ENCODE measurements at places on chromosomes 2 and 18.

GRCh38 chr2:181682026-181682789 lies 1.9 kb upstream of the NEUROD1 start:
- DNase-seq: no peak

- DNase-seq: no peak
Measured at GRCh38 chr18:70376914-70377258, 88.0 kb downstream of the SOCS6 start.

GRCh38 chr2:190807886-190808285 lies 72.7 kb upstream of the GLS start:
- DNase-seq: no peak

- DNase-seq: no peak
Measured at GRCh38 chr2:26299471-26300101, 46.4 kb upstream of the SELENOI start.

DNA sequence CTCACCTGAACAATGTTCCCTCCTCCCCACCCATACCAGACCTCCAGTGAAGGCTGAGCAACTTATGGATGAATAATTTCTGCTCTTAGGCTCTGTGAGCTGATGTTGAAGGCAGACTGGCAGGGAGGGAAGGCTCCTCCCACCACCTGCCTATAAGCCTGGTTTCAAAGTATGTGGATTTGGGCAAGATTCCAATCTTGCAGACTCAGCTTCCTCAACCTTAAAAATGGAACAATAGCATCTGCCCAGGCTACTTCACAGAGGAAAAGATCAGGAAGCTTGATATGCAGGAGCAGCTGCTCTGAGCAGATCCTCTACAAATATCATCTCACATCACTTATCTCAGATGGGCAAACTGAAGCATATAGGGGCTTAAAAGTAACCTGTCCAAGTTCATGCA lies 112.2 kb downstream of the ZFP36L2 start:
- DNase-seq: no peak

GRCh38 chr2:136110526-136110925 lies 7.4 kb downstream of the CXCR4 start:
- no peak for DNase-seq

GRCh38 chr2:175006281-175006680 lies 1.1 kb upstream of the CHN1 start:
- no peak for DNase-seq

GRCh38 chr2:221606424-221606823 lies 34.3 kb upstream of the EPHA4 start:
- peak; percentile 15 for DNase-seq

- DNase-seq: no peak
Measured at GRCh38 chr2:99735753-99736152, 245.9 kb upstream of the REV1 start.

DNA sequence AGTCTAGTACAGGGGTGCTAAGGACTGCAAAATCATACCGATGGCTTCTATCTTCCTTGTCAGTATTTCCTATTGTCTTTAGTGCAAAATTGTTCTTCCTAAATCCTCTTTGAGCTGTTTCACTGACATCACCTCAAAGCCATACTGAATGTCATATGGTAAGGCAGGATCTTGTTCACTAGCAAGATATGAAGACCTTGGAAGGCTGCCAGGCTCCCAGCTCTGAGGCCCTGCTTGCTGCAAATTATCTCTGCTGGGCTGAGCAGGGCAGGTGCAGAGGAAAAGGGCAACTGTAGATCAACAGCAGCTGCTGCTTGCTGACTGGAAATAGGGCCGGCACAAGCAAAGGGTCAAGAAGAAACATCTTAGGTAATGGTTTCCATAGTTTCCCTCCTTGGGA lies 58.2 kb downstream of the PMAIP1 start:
- DNase-seq: peak; percentile 94

DNA sequence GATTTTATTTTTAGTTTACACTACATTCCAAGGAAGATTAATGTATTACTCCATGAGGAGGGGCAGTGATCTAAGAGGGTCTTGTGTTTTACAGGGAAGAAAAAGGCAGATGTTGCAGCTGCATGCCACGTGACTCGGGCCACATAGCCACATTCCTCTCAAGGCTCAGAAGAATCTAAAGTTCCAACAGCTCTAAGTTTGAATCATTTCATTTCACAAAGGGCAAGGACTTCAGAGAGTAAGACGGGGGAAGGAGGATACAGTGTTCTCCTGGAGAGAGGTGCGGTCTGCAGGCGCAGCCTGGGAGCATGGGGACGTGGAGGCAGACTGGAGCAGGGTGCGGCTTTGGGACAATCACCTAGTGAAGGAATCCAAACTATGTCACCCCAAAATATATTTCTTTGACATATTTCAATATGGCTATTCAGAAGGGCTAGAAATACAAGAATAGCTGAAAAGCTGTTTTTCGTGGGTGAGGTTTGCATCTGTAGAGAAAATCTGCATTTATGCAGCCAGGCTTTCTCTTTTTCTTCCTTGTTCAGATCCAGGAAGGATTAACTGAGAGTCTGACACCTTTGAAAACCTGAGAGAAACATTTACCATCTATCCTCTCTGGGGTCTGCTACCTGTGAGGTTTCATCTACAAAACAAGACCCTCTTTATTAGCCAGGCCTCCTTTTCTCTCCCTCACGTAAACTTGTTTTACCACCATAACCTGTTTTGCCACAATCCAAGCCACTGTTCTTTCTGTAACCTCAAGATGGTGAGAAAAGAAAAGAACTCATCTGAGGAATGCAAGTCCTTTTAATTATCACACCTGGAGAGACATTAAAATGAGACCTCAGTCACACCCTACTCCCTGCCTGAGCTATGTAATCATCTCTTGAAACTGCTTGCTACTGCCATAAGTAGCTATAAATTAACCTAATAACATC lies 165.1 kb upstream of the NDUFV2 start:
- DNase-seq: no peak

DNA sequence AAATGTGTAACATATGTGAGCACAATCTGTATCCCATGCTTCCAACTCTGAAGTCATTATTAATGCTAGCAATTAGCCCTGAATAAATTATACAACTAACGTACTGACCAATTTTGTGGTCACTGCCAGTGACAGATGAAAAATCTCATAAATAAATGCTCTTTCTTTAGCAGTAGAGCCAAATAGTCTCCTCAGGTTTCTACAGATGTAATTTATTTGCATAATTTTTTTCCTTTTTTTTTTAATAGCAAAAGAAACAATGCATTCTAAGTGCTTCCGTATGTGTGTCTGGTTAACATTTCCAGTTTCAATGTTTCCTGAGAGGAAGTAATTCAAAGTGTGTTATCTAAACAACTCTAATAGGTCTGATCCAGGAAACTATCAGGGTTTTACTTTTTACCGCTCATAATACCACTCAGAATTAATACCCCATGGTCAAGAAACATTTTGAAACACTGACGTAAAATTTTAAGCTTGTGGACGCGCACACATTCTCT lies 108.4 kb downstream of the MEP1B start:
- no peak for DNase-seq

- no peak for DNase-seq
Measured at GRCh38 chr2:119723186-119723585, 36.5 kb upstream of the PTPN4 start.

DNA sequence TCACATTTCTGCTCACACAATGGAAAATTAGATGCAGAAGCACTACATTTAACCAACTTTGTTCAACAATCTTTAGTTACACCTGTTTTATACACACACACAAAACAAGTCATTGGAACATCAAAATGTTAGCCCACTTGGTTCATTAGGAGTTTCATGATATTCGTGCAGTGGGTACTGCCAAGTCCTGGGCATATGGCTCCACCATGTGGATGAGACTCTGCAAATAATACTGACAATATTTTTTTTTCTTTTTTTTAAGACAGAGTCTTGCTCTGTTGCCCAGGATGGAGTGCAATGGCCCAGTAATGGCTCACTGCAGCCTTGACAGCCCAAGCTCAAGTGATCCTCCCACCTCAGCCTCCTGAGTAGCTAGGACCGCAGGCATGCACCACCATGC lies 34.5 kb upstream of the GRB14 start:
- no peak for DNase-seq

GRCh38 chr2:240987588-240987987 lies 10.8 kb upstream of the SNED1 start:
- no peak for DNase-seq

DNA sequence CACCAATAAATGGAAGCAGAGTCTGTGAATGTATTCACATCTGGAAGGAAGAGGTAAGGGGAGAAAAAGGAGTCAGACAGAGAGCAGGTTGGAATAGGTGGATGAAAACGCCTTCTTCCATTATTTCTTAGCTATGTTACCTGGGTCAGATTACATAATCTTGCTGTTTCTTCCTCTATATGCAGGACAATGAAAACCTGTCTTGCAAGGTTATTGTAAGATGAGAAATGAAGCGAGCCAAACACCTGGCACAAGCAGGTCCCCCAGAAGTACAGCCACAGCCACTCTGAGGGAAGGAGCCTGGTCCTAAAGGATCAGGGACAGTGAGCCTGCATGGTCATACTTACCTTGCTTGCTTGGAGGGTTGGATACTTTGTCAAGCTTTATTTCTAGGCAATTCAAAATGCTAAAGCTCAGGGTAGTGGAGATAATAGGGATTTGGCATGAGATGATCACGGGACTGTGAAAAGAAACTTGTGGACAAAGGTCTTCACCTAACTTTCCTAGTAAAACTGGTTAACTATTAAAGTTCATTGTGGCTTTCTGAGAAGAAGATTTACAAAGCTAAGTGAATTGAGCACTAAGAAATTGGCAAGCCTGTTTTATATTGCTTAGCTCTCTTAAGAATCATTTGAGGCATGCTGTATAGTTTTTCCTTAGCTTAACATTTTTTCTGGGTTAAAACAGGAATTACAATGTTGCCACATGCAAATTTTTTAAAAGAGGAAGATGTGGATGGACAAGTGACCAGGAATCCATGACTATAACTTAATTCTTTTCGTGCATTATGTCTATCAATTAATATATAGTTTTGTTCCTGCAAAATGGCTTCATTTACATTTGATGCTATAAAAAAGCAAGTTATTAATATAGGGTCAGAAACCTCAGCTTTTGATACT lies 15.7 kb upstream of the PLA2R1 start:
- no peak for DNase-seq

DNA sequence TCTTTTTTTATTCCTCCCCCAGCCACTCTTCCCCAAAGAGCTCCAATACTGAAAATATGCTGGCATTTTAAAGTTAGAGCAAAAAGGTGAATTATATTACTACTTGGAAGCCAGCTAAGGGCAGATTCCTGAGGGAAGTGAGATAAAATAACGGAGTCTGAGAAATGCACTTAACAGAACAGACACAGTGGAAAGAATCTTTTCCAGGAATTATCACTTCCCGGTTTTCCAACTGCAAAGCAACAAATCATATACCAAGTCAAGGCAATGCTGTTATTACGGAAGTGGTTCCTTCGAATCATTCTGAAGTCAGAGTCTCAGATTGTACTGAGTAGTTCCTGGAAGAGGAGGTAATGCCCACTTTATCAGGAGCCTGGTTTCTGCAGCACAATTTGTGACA lies 435.0 kb upstream of the SPRED2 start:
- DNase-seq: no peak

GRCh38 chr2:171319164-171319810 lies 114.5 kb downstream of the METTL8 start:
- no peak for DNase-seq

DNA sequence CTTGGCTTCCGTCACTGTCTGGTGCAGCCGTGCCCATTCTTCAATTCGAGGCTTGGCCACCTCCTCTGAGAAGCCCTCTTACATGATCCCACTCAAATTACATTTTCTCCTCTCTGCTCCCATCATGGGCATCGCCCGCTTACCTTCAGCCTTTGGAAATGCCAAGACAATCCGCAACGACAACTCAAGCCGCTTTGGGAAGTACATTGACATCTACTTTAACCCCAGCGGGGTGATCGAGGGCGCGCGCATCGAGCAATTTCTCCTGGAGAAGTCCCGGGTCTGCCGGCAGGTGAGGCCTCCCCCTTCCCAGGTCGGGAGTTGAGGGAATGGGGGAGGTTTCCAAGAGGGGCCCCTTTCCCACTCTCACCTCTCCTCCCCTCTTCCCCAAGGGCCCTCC lies 38.3 kb downstream of the MYO7B start:
- no peak for DNase-seq

DNA sequence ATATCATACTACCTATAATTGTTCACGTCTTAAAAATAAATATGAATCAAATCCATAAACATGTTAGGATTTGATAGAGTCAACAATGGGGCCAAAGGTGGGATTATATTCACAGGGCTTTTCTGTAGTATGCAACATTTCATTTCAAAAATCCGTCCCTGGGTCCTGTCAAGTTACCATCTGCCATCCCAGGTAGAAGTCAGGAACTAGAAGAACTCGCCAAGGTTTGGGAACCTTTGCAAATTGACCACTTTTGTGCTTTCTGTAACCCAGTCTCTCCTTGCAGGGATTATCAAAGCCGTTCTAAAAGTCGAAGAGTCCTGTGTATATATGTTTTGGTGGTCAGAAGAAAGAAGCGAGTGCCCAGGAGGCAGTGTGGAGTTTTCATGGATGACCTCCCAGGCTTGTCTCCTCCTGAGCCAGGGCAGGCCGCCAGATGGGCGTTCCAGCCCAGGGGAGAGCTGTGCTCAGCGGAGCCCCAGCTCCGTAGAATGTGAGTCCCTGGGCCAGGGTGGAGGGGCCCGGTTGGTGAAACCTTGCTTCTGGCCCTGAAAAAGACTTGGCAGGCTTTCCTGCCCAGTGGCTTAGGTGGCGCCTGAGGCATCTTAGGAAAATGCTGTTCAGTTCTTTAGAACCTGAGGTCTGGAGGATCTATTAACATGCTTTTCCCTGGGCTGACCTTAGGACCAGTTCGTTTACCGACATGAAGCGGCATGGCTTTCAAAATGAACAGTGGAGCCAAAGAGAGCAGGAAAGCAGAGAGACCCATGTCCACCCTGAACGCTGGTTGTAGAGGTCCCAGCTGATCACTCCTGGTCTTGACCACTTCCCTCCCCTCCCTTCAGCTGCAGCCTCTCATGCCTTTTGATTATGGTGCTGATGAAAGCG lies 69.2 kb downstream of the LONRF2 start:
- DNase-seq: no peak

- DNase-seq: no peak
Measured at GRCh38 chr2:20551945-20552328, 99.0 kb downstream of the HS1BP3 start.

GRCh38 chr18:45596036-45596435 lies 19.2 kb upstream of the SLC14A2 start:
- no peak for DNase-seq

- peak; percentile 74 for DNase-seq
Measured at GRCh38 chr2:3959372-3959771, 256.0 kb downstream of the DCDC2C start.

- no peak for DNase-seq
Measured at GRCh38 chr2:19351499-19351898, 6.9 kb downstream of the OSR1 start.

DNA sequence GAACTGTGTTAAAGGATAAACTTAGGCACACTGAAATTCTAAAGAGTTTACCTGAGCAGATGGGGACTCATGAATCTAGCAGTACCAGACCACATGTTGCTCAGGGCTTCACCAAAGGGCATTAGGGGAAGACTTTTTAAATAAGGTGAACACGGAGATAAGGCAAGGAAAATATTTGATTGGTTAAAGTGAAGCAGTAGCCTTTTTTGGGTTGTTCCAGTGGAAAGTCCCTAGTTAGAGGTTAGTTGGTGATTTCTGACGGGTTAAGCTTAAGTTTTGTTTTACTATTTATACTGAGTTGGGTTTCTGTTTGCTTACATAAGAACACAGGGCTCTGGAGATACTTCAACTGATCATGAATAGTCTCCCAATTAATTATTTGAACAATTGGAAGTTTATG lies 722.5 kb downstream of the SOCS6 start:
- DNase-seq: no peak

All from NCI-H2227 treated with DMSO at 0.1 percent for 48 hours (cell line).